ENCODE measurements at places on chromosomes 16 and 17.

DNA sequence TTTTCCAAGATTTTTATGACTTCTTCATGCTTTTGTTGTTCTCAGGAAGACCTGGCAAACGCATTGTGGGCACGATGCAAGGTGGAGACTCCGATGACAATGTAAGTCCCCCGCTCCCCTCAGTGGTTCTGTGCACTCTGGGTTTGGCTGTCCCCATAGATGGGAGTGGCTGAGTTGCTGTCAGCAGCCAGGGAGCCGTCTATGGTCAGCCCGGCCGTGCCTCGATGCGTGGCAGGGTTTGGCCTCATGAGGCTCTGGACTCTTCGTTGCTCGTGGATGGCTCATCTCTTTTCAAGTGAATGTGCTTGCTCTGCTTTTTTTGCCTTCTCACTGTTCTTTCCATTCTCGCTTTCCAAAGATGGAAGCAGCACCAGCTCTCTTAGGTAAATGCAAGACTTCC is 31.9 kb downstream of the CLUAP1 start:
- no peak for DNase-seq

DNA sequence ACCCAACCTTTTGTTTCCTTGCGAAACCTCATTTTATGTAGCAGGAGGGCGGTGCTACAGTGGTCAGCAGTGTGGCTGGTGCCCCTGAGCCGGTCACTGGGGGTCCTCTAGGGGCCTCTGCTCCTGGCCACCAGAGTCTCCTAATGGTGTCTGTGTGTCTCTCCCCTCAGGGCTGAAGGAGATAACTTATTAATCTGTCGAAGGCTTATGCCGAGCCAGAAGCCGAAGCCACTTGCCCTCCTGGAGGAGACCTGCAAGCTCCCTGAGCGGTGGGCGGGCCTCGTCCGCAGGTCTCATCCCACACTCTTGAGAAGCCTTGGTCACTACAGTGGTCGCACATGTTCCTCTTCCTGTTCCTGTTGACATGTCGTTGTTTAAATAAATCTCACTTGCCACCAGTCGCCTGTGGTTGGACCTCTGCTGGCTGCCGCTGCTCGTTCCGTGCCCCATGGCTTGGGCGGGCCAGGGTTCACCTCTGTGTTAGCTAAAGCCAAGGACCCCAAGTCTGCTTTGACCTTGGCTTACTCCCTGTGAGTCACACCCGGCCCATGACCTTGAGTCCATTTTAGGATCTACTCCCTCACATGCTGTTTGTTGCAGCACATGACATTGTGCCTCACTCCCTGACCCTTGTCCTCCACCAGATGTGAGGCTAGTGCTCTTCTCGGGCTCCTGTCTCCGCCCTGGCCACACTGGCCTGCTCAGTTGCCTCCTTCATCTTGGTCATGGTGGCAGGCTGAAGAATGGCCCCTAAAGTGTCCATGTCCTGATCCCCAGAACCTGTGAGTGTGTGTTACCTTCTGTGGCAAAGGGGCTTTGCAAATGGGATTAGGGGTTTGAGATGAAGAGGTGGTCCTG is 38.7 kb upstream of the AQP8 start:
- DNase-seq: peak; percentile 25

GRCh38 chr16:78448658-78449271 is 349.3 kb downstream of the WWOX start:
- DNase-seq: no peak

- peak; percentile 81 for DNase-seq
Measured at GRCh38 chr16:72832621-72833248, 215.2 kb downstream of the ZFHX3 start.

GRCh38 chr17:2302778-2303203 is 794 bp downstream of the SMG6 start:
- no peak for DNase-seq

GRCh38 chr17:8927395-8927794 is 38.1 kb downstream of the PIK3R5 start:
- DNase-seq: no peak

Measured in hematopoietic multipotent progenitor cell treated with erythropoietin and hydrocortisone succinate and interleukin-3 and kit ligand, for 4 days (in vitro differentiated cells).